ENCODE measurements at places on chromosomes 1 and 21.

- no peak for DNase-seq
Observed at GRCh38 chr21:44716984-44717383, 5.6 kb upstream of the TSPEAR start.

- DNase-seq: no peak
Observed at GRCh38 chr1:228791791-228792190, 56.5 kb downstream of the RHOU start.

DNA sequence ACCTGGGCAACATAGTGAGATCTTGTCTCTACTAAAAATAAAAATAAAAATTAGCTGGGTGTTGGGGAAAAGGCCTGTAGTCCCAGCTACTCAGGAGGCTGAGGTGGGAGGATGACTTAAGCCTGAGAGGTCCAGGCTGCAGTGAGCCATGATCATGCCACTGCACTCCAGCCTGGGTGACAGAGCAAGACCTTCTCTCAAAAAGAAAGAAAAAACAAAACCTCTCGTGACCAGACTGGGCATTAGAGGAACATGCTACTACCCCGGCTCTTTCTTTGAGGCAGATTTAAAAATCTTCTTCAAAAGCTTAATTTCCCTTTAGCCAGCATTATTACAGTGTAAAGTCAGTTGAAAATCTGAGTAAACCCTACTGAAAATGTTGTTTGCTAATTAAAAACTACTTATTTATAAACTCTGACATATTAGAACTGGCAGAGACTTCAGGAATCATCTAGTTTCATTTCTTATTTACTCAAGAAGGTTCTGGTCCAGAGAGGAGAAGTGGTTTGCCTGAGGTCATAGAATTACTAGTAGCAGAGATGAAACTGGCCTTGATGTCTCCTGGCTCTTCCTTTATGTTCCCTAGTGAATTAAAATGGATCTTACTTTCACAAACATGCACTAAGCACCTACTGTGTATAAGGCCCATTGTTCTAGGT, 11.6 kb upstream of the ELAVL4 start:
- DNase-seq: no peak

DNA sequence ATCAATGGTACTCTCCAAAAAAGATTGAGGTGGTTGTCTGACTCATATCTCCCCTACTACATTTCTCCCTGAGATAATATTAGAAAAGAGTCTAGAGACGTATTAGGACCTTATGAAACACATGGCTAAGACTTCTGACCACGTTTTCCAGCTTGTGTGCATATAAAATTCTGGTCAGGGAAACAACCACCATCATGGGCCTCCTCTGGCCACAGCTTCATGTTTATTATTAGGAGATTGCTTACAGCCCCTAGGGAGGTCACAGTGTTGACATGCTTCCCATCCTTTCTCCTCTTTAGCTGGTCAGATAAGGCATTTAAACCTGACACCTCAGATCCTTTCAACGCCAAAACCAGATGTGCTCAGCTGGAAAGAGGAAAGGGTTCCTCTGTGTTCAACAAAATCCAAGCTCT, 620.2 kb downstream of the PLPP3 start:
- no peak for DNase-seq

- DNase-seq: no peak
Observed at GRCh38 chr1:9292361-9293240, at the start of gene SPSB1. Gene SPSB1 (plus strand): TSS chr1:9292894. CDS start chr1:9355892, 62,998 bp downstream.

DNA sequence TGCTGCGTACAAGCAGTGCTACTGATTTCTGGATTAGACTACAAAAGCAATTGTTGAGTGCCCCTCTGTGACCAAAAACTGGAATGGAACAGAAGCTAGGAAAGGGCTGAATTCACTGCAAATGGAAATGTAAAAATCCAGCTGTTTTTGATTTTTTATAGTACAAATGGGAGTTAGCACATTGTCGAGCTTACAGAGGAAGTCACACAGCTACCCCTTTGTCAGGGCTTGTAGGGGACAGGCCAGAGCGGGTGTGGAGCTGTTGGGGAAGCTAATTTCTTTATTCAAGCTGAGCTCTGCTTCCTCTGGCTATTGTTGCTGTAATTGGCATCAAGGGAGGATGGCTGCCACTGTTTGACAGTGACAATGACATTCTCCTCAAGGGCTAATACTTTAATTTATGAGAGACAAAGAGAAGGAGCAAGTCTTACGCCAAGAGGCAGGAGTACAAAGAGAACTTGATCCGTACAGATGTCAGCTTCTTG, 96.1 kb downstream of the SLC35F3 start:
- DNase-seq: no peak

DNA sequence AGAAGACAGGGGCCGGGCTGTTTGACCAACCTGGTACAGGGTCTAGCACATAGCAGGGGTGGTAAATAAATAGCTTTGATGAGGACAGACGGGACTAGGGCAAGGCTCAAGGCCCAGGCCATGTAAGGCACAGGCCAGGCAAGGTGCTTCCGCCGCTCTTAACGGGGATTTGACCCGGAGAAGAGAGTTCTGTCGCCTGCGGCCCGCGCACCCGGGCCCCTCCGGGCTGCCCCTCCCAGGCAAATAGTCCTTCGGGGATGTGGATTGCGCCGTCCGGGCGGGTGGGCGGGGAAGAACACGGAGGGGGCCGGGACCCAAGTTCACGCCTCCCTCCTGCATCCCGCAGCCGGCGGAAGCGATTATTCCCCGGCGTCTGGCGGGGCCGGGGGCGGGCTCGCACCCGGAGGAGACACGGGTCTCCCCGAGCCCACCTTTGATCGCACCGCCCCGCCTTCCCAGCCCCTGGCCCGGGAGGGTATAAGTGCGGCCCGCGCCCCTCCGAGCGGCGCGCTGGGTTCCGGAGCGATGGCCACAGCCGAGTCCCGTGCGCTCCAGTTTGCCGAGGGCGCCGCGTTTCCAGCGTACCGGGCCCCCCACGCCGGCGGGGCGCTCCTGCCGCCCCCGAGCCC, at the start of gene MIXL1:
TSS of gene MIXL1 (plus strand) at position 508 of the 629 bp plus-strand sequence. CDS start at position 526, 18 bp downstream.
- DNase-seq: no peak

- no peak for DNase-seq
Observed at GRCh38 chr21:29606613-29607012, 307.9 kb downstream of the BACH1 start.

DNA sequence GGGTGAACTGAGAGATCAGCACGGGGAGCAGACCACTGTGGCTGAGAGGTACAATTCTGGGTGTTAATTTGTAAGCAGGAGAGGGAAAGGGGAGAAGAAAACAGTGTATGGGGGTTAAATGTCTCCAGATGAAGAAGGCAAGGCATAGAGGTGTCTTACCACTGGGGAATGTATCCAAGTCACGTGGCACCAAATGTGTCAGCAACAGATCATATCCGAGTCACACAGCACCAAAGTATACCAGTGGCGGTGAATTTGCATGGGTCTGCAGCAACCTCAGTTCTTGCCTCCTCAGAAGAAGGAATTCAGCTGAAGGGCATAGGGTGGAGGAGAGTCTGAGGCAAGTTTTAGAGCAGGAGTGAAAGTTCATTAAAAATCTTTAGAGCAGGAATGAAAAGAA, 21.2 kb upstream of the SYCP1 start:
- DNase-seq: no peak

- DNase-seq: no peak
Observed at GRCh38 chr21:31498985-31499384, 154.9 kb upstream of the TIAM1 start.

GRCh38 chr1:27144920-27145661, 9.8 kb downstream of the SLC9A1 start:
- peak; percentile 69 for DNase-seq

GRCh38 chr1:110053552-110054428, 16.7 kb downstream of the ALX3 start:
- no peak for DNase-seq

GRCh38 chr1:170686291-170686690, 22.4 kb downstream of the PRRX1 start:
- DNase-seq: no peak

DNA sequence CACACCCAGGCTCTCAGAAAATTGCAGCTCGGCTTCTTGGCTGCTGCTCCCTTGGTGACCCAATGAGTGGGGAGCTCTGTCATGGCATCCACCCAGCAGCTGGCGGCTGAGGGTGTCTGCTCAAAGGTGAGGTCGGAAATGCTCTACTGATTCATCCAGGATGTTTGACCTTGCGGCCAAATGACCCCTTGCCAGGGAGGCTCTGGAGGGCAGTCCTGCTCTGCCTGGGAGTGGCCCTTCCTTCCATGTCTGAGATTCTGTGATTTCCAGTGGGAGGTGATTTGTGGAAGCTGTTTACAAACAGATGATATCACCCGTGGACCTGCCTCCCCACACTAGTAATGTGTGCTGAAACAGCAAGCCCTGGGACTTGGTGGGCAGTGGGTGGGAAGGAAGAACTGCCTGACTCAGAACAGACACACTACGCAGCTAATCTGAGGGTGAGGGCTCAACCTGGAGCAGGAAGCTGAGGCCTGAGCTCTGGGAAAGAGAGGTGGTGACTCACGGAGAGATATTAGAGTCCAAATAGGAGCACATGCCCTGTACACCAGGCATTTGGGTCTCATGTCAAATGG, 3.0 kb downstream of the CRCT1 start:
- DNase-seq: no peak

GRCh38 chr1:212285685-212286555, 710 bp downstream of the PPP2R5A start:
- no peak for DNase-seq

- no peak for DNase-seq
Observed at GRCh38 chr1:243261390-243261789, 5.5 kb downstream of the SDCCAG8 start.

- no peak for DNase-seq
Observed at GRCh38 chr1:210937846-210938245, 196.1 kb downstream of the KCNH1 start.

DNA sequence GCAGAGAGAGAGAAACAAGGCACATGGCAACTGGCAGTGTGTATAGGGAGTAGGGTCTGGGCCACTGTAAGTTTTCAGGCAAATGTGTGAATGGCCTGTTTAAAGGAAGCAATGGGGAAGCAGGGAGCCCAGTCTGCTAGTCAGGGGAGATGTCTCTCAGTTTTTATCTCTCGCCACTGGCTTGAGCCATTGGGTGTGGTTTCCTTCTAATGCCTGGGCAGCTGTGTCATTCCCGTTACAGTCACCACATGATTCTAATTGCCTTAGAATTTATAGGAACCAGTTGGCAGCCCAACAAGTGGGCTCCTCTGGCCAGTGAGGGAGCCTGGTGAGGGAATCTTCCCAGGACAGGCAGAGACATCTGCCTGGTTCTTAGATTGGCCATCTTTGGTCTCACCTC, 182.4 kb downstream of the DISC1 start:
- DNase-seq: no peak

- DNase-seq: no peak
Observed at GRCh38 chr21:30839304-30839703, 9.7 kb upstream of the KRTAP7-1 start.

- DNase-seq: no peak
Observed at GRCh38 chr21:37489553-37489952, 123.0 kb downstream of the DYRK1A start.

DNA sequence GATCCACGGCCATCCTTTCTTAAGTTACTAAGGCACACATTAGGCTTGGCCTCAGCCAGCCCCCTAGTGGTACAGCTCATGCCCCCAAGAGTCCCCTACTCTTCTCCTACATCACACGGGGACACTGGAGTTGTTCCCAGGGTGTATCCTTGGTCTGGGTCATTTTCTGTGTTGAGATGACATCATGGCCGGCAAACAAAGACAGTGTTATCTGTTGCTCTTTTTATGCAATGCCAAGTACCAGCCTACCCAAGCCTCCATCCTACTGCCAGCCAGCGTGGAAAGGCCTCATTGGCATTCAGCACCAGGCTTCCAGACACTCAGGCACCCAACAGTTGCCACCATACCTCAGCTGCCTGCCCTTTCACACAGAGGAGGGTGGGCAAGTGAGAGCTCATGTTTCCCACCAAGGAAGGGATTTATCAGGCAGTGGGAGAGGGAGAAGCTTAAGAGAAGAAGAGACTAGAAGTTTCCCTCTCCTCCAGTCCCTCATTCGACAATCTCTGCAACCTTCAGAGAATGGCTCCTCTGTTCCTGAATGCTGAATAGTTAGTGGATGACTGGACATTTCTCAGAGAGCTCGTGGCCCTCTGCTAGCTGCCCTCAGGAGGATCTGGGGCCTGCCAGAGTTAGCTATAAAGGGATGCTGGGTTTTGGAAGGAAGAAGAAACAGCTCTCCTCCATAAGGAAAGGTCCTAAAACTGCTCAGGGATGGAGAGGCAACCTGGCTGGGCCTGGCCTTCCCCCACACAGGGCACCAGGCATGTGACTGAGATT, 17.7 kb downstream of the CBR1 start:
- DNase-seq: no peak

GRCh38 chr1:199308349-199308846, 669.6 kb downstream of the PTPRC start:
- DNase-seq: no peak

DNA sequence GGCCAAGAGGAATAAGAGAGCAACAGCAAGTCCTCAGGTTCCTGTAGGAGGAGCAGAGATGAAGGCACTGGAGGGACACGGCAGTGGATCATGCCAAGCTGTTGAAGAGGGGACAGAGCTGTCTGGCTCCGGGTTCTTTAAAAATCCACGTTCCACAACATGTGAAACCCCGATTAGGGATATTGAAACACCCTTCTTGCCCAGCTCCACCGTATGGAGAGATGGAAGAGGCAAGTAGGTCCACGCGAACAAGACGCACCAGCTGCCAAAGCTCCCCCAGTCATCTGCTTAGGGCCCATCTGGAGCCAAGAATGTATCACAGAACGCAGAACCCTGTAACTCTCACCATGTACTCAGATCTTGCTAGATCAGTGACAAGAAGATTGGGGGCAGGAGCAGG, 3.9 kb downstream of the C1orf198 start:
- no peak for DNase-seq

DNA sequence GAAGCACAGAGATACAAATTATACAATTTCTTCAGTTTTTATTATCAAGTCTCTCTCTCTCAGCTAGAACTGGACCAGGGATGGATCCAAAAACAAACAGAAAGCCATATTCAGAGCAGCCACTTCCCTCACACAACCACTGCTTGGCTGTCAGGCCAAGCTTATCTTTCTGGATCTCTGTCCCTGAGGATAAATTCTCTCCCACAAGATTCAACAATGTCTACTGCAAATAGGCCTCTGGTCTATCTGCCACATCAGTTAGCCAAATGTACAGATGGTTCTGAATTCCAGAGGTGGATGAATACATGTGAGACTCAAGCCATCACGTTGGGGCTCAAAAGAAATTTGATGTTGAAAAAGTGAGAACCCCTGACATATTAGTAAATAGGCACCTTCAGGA, 350.9 kb downstream of the LTN1 start:
- no peak for DNase-seq

DNA sequence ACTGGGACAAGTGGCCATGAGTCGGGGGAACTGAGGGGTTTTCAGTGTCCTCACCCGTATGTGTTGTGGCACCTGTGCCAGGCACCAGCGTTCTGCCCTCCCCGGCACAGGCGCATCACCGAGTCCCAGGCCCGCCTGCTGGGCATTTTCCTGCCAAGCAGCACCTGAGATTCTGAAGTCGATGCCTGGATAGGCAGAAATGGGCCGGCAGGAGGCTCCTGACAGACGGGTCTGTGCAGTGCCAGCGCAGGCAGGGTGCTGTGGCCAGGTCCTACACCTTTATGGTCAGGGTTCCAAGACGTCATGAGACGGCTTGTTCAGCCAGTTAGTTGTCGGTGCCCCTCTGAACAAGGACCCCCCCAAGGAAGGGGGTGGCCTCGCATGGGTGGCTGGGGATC, 10.6 kb downstream of the FAAP20 start:
- DNase-seq: no peak

- no peak for DNase-seq
Observed at GRCh38 chr1:91513706-91514105, 13.1 kb downstream of the CDC7 start.

All from fibroblast of the conjunctiva (primary cell).